ENCODE measurements at places on chromosomes 1 and 21.

DNA sequence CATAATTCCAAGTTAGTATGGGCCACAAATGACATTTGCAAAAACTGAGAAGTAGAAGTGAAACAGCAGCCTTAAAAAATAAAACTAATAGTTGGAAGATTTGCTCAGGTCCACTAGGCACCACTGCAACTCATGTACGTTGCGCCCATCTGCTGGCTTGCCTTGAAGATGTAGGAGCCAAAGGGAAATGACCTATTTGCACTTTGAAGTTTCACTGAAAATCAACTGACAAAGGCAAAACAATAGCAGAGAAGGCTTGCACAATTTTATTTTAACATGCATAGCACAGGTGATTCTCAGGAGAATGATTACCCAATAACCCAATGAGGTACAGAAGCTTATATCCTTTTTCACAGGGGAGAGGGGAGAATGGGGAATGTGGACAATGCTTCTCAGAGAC lies 170.1 kb upstream of the USP25 start:
- DNase-seq, result no peak

DNA sequence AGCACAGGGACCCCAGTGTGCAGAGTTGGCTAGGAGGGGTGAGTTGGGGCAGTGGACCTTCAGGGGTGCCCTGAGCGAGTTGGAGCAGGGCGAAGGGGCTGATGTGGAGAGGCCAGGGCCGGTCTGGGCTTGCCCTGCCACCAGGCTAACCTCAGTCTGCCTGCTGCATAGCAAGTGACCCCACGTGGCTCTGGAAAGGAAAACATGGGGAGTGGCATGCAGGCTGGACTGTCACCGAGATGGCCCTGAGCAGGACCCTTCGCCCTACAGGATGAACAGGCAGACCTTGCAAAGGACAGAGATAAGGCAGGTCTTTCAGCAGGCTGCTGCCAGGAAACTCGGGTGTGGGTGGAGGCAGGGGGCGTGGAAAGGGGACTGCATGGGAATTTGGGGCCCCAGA lies 51.5 kb downstream of the FOXO6 start:
- DNase-seq, result no peak

DNA sequence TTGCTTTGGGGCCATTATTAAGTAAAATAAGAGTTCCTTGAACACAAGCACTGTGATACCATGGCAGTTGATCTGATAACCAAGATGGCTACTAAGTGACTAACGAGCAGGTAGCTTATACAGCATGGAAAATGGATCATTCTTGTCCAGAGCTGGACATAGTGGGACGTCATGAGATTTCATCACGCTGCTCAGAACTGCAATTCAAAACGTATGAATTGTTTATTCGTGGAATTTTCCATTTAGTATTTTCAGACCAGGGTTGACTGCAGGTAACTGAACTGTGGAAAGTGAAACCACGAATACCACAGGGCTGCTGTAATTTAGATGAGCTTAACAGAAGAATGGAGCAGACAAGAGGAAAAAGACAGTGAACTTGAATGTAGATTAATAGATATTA lies 38.9 kb downstream of the CCDC18 start:
- no peak for DNase-seq

- DNase-seq, result no peak
Observed at GRCh38 chr21:34969423-34970166, 79.5 kb downstream of the RUNX1 start.

DNA sequence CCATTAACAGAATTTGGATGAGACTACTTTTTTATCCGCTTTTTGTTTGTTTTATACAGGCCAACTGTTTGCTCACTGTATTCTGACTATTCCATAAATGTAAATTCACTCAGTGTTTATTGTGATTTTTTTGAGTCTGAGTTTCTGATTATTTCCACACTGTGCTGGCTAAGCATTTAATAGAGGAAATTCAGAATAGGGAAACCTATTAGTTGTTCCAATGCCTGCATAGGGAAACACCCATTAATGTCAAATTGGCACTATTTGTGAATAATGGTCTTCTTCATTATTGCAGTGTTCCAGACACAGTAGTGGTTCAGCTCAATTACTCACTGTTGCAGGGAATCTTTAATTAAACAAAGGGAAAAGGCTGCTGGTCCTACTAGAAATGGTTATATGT lies 174.7 kb upstream of the SGIP1 start:
- DNase-seq, result no peak

DNA sequence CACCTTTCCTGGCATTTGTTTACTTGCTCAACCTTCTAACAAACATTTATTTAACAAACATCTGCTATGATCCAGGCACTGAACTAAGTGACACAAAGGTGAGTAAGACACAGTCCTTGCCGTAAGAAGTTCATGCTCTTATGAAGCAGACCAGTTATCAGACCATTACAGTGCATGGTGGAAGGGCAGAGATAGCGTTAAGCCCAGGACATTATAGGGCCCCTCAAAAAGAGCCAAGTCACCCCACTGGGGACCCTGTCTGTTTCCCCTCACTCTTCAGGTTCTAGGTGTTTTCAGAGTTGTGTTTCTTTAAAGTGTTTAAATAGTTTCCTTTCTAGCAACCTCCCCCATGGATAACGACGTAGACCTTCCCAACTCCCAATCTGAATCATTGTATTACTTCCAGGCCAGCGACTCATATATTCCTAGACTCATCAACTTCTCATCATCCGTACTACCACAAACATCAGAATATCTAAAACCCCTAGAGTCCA lies 39.3 kb downstream of the TCP10L start:
- DNase-seq, result no peak

- DNase-seq, result no peak
Observed at GRCh38 chr1:9746651-9747050, 77.1 kb downstream of the CLSTN1 start.

DNA sequence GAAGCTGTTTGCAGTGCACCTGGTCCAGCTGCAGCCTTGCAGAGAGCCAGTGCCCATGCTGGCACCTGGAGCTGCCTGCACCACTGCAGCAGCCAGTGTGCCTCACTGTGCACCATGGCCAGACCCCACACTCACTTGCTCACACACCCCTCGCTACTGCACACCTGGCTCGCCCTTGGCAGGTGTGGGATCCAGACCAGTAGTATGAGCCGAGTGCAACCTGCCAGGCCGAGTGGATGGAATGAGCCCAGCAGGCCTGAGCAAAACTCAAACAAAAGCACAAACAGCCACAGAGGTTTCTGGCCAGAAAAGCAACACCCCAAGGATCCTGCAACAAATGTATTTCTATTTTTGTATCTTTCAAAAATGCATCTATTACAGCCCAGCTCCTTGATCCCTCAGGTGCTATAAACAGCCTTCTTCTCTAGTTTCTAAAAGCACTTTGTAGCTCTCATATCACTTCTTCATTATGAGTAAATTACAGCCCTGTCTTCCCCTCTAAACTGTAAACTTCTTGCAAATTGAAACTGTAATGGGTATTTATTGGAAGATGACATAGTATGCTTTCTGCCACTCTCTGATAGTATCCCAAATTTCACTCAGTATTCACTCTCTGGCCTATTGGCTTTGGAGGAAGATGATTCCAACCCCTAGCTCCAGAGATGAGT lies 72.2 kb upstream of the LPGAT1 start:
- no peak for DNase-seq

GRCh38 chr1:24089027-24089742 lies 22.8 kb downstream of the MYOM3 start:
- DNase-seq, result no peak

- peak; percentile 71 for DNase-seq
Observed at GRCh38 chr1:31789259-31790065, 25.3 kb upstream of the ADGRB2 start.

- DNase-seq, result peak; percentile 85
Observed at GRCh38 chr1:61224609-61225008, 142.2 kb downstream of the NFIA start.

DNA sequence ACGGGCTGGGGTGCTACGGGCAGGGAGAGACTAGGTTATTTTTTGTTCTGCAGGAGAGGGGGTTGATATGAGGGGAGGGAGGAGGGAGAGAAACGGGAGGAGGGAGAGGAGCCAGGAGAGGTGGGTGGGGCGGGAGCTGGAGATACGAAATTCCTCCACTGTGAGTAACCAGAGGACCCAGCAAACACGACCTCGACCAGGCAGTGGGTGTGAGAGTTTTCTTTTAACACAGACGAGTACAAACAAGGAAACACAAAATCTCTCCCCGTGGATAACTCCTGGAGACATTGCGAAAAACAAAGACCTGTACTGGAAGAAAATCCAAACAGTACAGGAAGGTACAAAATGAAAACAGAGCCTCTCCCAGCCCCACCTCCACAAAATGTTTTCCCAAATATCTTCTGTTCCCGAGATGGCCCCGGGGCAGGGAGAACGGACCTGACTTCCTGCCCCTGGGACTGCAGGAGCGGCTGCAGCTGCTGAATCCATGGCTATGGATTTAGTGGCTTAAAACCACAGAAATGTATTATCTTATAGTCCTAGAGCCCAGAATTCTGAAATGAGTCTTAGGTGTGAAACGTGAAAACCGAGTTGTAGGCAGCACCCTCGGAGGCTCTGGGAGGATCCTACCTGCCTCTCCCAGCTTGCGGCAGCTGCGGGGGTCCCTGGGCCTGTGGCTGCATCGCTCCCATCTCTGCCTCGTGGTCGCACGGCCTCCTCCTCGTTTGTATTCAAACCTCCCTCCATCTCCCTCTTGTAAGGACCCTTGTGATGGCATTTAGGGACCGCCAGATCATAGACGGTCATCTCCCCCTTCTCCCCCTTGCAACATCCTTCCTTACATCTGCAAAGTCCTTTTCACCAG lies 82.2 kb downstream of the RIPK4 start:
- no peak for DNase-seq

- no peak for DNase-seq
Observed at GRCh38 chr1:94646141-94646643, 104.6 kb upstream of the F3 start.

- no peak for DNase-seq
Observed at GRCh38 chr21:40151611-40152010, 284.4 kb downstream of the PCP4 start.

Measured in NCI-H2227 treated with DMSO at 0.1 percent for 48 hours (cell line).